ENCODE measurements at places on chromosomes 13 and 19. TPM values are rescaled to one million over a fixed set of nuclear protein-coding genes. Genes with fewer than 3 reads are reported as not detected.

UBXN6 gene
- total RNA-seq = 36.2 TPM

PTPRS gene
- total RNA-seq = 1.4 TPM

ZNF419 gene
- total RNA-seq = 5.9 TPM

MCEMP1 gene
- total RNA-seq = not detected

SPINT2 gene
- 36.5 TPM for total RNA-seq

MAST1 gene
- 1.5 TPM for total RNA-seq

KRTDAP gene
- not detected for total RNA-seq

ETV2 gene
- 0.84 TPM for total RNA-seq

SLC15A1 gene
- total RNA-seq = not detected

CRB3 gene
- 1.2 TPM for total RNA-seq

COL5A3 gene
- total RNA-seq = not detected

UBE2S gene
- total RNA-seq = 294 TPM

ERVK3-1 gene
- 27.7 TPM for total RNA-seq

C19orf33 gene
- total RNA-seq = not detected

ZNF439 gene
- 4.4 TPM for total RNA-seq
